ENCODE measurements at places on chromosomes 12 and 14.

GRCh38 chr12:77594366-77594765 lies 236.3 kb upstream of the NAV3 start:
- no peak for DNase-seq

- DNase-seq: no peak
Measured at GRCh38 chr14:44669496-44669895, 162.4 kb upstream of the FSCB start.

GRCh38 chr12:89669197-89669596 lies 39.4 kb downstream of the ATP2B1 start:
- no peak for DNase-seq

- DNase-seq: no peak
Measured at GRCh38 chr12:88496891-88497371, 83.3 kb downstream of the KITLG start.

DNA sequence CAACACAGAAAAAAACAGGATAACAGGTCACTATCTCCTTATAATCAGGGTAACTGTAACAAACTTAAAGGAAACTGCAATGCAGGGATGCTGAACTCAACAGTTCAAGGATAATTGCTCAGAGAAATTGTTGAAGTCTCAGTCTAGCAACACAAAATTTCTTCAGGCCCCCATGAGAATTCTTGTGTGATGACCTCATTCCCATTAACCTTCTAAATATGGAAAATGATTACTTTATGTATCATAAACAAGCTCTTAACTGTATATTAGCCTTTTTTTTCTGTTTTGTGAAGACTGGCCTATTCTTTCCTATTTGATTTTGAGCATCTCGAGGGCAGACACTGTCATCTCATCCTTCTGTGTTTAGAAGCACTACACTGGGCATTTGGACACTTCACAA lies 47.1 kb downstream of the IGF1 start:
- peak; percentile 17 for DNase-seq

GRCh38 chr14:64943556-64943955 lies 1.0 kb upstream of the GPX2 start:
- no peak for DNase-seq

GRCh38 chr12:129138776-129139175 lies 285.5 kb downstream of the GLT1D1 start:
- no peak for DNase-seq

- DNase-seq: peak; percentile 37
Measured at GRCh38 chr12:116284396-116284795, 6.9 kb upstream of the MED13L start.
